ENCODE measurements at places on chromosomes 2 and 18.

GRCh38 chr2:62471816-62472215, 34.2 kb downstream of the TMEM17 start:
- no peak for DNase-seq

GRCh38 chr2:27050281-27050995, 1.0 kb upstream of the AGBL5 start:
- DNase-seq = peak; percentile 96

DNA sequence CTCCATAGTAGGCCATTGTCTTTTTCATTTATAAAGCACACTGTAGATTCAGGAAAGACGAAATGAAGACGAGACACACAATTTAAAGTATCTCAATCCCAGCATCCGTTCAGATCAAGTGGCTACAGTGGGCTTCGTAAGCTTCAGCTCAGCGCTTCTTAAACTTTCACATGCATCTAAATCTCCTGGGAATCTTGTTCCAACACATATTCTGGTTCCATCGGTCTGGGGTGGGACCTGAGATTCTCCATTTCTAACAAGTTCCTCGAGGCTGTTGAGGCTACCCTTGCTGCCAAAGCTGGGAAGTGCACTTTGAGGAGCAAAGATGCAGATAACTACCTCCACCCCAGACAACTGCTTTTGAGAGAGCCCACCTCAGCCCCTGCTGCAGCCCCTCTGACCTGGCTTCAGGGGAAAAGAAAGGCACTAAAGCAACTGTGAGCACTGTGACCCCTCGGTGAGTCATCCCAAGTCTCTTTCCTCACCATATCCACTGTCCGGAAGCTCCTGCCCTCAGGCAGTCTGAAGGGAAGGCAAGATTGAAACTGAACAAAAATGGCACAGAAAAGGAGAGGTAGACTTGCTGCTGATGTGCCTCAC, 201.1 kb upstream of the FBXO11 start:
- DNase-seq = peak; percentile 91

GRCh38 chr2:72438364-72438763, 290.7 kb upstream of the CYP26B1 start:
- DNase-seq = no peak
